ENCODE measurements at places on chromosomes 6 and 20.

- no peak for DNase-seq
Measured at GRCh38 chr6:151999194-151999593, 191.7 kb downstream of the ESR1 start.

DNA sequence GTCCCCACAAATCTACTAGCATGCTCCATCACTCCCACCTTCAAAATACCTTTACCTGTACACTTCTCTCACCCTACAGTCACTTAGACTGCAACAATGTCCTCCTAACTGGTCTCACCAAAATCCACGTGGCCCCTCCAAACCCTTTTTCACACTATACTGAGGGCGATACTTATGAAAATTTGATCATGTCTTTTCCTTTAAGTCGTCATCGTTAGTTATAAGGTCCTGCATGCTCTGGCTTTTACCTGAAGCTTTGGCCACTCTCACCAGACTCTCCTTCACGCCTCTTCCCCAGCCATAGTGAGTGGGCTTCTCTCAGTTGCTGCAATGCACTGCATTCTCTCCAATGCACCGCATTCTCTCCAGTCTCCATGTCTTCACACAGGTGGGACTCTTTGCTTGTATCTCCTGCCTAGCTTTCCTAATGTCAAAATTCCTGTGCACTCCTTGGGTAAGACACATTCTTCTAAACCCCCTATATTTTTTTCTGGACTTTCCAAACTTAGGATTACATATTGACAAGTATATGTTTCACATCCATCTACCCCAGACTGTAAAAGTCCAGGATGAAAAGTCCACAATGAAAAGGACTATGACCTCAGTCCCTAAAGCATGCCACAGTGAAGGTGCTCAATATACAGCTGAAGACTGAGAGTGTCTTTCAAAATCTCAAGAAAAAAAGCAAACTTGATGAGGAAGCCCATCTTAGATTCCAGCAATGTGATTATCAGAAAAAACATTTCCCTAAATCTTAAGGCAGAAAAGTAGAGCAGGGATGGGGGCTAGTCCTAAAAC, 24.7 kb downstream of the PTPRK start:
- no peak for DNase-seq

DNA sequence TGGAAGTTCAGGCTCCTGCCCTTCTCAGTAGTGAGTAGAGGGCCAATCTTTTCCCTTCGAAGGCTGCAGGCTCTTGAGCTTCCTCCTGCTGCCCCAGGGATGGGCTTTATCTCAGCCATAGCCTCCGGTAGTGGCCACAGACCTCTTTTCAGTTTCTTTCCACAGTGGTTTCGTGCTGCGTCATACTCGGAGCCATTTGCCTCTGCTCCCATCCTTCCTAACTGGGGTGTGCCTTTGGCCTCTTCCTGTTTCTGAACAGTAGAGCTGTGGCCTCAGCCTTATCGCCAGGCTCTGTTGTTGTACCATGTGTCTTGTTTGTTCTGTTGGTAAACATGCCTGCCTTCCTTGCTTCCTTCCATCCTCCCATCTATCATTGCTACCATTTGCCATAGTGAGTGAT, 54.1 kb downstream of the TULP4 start:
- DNase-seq, result no peak

DNA sequence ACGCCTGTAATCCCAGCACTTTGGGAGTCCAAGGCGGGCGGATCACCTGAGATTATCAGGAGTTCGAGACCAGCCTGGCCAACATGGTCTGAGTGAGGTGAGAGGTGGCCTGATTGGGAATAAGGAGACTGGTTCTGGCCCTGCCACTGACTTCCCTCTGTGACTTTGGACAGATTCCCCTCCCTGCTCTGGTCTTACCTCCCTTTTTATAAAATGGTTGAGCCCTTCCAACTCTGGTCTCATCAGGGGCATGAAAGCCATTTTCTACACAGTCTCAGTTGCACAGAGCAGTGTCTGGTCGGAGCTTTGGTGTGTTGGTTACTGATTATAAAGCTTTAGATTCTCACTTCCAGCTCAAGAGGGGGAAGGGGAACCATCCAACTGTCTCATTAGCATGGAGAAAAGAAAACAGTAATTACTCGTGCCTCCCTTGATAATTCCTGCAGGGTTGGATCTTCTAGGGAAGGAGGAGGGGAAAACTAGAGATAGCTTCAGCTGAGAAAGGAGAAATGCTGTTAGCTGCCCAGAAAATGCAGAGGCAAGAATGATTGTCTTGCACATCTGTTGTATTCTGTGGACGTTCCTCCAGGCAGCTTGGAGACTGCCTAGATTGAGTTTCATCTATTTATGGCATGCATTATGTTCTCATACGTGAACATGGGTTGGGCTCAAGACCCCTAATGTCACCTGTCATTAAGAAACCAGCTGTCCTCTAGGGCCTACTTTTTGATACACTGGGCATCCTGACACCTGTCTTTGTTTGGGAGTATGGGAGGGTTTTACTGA, 30.4 kb downstream of the RALY start:
- DNase-seq, result no peak

- no peak for DNase-seq
Measured at GRCh38 chr20:61385731-61386130, 133.7 kb downstream of the CDH4 start.

DNA sequence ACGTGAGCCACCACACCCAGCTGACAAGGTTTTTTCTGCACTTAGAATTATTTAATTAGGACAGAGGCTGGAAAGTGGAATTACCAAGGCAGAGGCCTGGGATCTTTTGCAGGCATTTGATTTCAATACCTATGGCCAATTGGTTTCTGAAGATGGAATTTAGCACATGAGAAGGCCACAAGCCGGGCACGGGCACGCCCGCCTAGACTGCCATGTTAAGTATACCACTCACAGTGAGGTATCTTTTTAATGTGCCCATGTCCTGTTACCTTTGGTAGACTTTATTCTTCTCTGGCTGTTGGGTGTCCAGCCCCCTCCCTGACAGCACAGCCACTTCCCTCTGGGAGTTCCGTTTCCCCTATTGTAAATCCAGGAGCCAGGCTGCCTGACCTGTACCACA, 18.0 kb upstream of the TAF8 start:
- DNase-seq, result no peak
